SHP77 (cell line): ENCODE measurements at places on chromosomes 7 and 10.
A peak's percentile ranks its signal among the peaks of the same experiment; 100 is the strongest.

DNA sequence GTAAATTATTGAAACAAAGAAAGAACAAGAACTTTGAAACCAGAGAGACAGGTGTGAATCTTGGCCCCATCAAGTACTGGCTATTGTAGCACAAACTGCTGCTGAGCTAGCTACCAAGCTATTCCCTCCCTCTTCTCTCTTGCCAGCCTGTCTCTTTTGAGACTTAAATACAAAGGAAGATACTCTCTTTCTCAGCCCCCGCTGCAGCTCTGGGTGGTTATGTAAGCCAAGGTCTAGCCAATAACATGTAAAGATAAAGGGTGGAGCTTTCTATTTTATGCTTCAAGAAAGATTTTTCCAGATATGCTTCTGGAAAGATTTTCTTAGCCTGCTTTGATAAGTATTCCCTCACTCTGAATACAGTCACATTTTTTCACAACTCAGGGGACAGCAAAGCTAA lies 17.2 kb downstream of the BAZ1B start:
- no peak for DNase-seq

DNA sequence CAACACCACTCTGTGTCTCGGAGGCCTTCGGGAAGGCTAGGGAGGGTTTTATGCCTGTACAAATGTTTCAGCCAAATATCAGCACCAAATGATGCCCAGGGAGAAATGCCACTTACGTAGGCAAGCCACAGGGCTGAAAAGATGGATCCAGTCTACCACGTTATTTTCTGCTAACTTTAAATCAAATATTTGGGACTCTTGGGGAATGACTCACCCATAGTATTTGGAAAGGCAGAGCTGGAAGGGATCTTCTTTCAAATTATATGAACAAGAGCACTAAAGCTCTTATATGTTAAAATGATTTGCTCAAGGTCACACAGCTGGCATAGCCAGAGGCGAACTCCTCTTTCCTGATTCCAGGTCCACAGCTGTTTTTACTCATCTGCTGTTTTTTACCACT lies 591.4 kb downstream of the SORCS1 start:
- no peak for DNase-seq

DNA sequence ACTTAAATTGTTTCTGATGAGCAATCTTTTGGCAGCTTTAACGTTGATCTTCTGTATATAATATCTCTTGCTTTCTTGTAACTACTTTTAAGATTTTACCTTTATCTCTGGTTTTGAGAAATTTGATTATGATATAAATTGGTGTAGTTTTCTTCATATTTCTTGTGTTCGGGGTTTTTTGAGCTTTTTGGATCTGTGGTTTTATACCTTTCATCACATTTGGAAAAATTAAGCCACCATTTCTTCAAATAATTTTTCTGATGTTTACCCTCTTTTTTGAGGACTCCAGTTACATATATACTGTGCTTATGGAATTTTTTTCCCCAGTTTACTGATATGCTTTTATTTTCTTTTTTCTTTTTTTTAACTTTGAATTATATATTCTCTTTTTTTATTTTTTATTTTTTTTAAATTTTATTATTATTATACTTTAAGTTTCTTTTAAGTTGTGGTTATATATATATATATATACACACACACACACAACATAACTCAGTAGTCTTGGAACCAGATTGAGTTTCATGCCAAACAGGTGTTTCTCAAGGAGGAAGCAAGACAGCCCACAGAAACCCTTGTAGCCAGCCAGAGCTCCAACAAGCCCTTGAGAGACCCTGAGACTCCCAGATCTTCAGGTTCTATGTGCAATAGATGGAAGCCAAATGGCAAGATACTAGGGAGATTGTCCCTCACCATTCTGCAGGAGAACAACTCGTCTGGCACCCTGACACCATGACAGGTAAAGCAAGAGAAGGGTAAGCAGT lies 27.5 kb upstream of the NME8 start:
- DNase-seq: no peak

DNA sequence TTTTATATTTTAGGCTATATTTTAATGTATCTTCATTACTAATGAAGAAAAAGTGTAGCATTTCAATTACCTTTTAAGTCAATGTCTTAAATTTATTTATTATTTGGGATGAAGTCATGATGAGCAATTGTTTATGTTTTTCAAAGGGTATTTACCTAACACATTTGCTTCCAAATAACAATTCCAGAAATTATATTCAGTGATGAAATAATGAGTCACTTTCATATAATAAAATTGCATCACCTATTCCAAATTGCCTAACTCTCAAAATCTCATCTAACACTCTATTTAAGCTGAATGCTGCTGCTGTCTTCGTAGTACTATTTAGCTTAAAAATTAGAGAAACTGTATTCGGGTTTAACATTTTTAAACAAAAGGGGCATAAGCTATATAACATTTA lies 97.7 kb downstream of the PRKG1 start:
- no peak for DNase-seq

- no peak for DNase-seq
Observed at GRCh38 chr10:125038637-125039036, 96.7 kb downstream of the ZRANB1 start.

- no peak for DNase-seq
Observed at GRCh38 chr7:3283130-3283704, 17.8 kb upstream of the SDK1 start.

DNA sequence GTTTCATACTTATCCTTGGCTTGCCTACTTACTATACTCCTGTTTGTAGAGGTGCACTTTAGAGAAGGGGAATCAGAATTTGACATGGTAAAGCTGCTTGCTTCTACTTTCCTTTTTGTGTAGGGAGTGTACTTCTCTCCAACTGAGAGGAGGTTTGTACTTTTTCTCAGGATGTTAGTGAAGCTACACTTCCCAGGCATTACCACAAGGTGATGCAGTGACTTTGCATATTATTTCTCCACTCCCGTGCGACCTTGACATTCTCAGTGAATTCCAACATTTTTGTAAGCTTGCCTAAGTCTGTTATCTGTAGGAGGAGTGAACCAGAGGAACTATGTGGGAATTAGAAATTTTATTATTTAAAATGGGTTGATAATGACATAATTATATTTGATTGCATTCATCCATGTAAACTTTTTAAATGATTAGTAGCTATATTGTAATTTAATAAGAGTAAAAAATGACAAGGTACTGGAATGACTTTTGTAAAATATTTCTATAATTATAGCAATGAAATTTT lies 5.2 kb downstream of the TAX1BP1 start:
- DNase-seq: peak; percentile 10

- DNase-seq: no peak
Observed at GRCh38 chr10:1608851-1609647, 128.3 kb downstream of the ADARB2 start.

DNA sequence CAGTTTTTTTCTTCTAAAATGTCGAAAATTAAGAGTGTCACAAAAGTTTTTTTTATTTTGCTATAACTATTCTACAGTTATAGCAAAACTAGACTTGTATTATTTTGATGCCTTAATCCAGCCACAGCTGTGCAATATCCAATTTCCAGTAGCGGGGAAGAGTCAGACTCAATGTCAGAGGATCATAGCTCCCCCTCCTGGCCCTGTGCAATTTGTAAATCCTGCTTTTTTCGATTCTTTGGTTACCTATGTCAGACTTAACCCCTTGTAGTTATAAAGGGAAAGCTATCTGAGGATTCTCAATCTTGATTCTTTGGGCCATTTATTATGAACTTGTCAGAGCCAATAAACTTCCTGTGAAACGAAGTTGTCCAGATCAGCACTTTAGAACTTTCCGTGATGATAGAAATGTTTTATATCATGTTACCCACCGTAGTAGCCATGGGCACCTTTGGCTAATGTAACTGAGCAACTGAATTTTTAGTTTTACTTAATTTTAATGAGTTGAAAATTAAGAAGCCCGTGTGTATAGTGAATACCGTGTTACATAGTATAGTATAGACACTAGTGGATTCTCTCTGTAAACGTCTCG lies 87.7 kb upstream of the PRKCQ start:
- DNase-seq: peak; percentile 28

DNA sequence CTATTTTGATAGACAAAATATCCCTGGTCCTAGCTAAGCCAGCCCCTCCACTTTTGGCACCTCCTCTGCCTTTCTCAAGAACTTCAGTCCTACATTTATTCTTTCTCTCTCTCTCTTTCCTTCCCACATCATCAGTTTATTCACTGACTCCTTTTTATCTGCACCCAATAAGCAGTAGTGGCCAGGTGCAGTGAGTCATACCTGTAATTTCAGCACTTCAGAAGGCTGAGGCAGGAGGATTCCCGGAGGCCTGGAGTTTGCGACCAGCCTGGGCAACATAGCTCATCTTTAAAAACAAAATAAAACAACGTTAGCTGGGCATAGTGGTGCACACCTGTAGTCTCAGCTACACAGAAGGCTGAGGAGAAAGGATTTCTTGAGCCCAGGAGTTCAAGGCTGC lies 19.4 kb upstream of the NRP1 start:
- DNase-seq: no peak

- no peak for DNase-seq
Observed at GRCh38 chr7:1741246-1741645, 71.2 kb downstream of the ELFN1 start.

- no peak for DNase-seq
Observed at GRCh38 chr10:9811601-9812000, 1206.1 kb upstream of the CELF2 start.

DNA sequence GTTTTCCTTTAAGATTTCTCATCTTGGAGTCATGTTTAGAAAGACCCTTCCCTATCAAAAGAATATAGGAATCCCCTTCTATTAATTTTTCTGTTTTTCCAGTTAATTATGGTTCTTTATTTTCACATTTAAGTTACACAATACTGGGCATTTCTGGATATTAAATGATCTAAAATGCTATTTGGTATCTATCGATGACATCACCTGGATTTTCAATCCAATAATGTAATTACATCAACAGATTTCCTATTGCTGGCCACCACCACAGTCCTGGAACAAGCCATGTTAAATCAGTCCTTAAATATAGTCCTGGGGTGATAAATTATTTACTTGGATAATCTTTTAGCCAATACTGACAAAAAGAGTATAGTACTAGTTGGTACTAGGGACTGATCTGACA lies 48.0 kb downstream of the PUS7 start:
- DNase-seq: no peak

DNA sequence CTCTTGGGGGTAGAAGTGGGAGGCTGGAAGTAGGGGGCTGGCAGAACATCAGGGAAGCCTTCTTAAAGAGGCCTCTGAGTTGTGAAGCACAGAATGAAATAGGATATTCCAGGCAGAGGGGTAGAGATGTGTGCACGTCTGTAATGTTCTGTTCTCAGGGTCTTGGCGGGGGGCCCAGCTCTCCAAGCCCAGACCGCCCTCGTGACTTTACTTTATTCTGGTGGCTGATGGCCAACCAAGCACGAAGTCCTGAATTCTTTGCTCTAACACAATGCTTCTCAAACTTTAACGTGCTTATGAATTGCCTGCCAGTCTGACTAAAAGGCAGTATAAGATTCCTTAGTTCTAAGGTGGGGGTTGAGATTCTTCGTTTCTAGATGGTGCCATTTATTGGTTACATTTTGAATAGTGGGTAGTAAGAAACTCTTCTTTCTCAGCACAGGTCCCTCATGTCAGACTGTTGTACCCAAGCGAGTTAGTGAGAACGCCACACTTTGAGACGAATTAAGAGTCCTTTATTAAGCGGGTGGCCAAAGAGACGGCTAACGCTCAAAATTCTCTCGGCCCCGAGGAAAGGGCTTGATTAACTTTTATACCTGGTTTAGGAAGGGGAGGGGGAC lies 8.2 kb downstream of the PRXL2A start:
- no peak for DNase-seq

DNA sequence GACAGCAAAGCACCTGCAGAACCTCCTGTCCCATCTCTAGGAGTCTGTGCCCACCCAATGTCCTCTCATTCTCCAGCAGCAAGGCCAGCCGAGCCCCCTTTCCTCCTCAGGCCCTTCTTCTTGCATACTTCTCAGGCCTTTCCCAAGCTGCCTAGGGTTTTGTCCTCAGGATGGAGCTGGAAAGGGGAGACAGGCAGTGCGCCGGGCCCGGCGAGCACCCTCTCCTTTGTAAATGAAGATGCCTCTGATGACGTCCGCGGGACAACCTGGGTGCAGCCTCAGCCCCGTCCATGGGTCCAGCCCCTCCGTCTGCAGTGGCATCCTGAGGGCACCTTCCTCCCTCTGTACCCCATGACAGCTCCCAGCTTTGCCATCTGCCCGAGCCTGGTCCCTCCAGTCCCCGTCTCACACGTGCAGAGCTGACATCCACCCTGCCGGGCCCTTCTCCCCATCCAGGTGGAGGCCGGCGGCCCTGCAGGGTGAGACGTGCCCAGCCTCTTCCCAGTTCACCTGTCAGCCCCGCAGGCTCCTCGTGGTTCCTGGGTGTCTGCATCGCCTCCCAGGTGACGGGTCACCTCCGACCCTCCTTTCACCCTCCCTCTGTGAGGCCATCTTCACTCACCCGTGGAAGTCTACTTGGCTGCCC lies 36.4 kb downstream of the JAKMIP3 start:
- DNase-seq: no peak

- no peak for DNase-seq
Observed at GRCh38 chr7:100356416-100357068, 1.4 kb upstream of the PILRB start.

DNA sequence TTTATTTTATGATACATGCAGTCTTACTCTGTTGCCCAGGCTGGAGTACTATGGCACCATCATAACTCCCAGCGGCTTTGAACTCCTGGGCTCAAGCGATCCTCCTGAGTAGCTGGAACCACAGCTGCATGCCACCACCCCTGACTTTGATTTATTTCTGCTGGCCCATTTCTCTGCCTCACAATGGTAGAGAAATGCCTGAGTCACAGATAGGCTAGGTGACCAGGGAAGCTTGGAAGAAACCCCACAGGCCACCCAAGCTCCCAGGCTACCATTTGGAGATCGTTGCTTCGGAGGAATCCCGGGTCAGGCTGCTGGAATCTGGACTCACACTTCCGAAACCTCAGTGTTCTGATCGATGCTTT lies 17.4 kb upstream of the BAIAP2L1 start:
- no peak for DNase-seq

- no peak for DNase-seq
Observed at GRCh38 chr10:23191764-23192711, at the start of gene PTF1A. PTF1A (plus strand) TSS chr10:23192312; CDS start chr10:23192531, 219 bp downstream.

DNA sequence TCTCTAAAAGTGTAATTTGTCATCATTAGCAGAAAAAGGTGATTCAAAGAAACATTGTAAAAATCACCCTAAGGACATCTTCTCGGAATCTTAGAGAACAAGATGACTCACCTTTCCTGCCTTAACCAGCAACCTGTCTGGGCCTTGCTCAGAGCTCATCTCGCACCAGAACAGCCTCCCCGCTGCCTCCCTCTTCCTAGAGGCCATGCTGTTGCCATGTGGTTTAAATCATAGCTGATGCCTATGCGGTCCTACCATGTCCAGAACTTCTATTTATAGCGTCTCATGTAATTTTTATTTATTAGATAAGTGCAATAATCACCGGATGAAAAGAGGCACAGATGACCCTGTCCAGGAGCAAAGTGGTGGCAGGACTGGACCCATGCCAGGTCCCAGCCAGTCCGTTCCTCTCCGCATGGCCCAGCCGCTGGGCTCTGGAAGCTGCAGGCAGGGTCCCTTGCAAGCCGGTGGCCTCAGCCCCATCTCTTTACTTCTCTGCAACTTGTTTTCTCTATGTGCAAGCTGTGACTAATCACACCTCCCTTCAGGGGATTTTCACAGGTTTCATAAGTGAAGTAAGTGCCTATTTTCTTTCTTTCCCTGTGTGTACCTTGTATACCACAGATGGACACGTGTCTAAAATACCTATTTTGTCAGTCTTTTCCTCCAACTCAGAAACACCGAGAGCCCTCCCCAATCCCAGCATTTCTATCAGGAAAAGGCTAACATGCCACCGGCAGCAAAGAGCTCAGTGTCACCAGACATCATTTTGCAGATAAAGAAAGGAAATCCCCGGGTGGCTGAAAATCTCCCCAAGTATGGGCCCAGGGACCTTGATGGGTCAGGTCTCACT lies 27.1 kb downstream of the KLF6 start:
- no peak for DNase-seq
